ENCODE measurements at places on chromosomes 11 and 22.

DNA sequence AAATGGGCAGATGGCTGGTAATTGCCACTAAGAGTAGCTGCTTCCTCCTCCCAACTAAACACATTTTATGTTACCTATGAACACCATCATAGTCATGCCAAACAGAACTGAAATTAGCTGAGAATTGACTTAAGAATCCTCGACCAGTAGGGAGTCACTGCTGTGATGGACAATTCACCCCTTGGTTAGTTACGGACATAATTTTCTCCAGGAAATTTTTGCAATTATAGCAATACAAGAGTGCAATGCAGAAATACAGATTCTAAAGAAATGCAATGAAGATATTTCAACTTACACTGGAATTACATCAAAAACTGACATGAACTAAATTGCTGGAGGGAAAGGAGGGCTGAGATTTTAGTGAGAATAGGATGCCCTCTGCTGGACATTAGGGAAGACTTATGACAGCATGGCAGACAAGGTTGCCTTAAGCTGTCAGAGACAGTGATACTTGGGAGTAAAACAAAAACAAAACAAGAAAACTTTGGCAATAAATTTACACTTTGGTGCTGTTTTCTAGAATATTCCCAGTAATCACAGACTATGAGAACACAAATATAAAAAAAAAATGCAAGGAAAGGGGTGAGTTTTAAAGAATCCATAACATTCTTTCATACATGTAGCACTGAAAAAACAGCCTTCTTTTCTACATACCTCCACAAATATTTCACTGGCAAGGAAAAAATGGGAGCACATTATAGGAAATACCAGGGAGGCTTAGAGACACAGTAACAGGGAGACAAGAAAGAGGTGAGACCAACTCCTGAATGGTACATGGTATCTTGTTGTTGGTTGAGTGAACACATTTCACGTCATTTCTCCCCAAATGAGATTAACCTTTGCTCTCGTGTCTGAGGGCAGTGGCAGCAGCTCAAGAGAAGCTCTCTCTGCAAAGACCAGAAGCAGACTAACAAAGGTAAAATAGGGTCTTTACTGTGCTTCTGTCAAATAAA is 11.2 kb upstream of the PPP2R1B start:
- DNase-seq, result no peak

DNA sequence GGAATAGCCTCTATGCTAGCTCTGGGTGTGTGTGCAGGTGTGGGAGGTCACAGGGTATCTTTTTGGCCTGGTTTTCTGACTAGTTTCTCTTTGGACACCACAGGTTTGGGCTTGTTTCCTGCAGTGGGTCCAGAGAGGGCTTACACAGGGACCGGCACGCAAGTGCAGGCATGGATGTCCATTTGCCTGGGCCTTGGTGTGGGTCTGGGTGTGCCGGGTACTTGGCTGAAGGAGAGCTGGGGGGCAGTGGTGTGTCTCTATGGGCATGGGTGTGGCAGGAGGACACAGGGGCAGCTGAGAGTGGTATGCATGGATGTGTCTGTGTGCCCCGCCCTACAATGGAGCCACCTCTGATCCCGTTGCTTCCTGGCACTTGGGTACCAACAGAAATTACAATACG is 7.5 kb upstream of the KCNJ11 start:
- no peak for DNase-seq

DNA sequence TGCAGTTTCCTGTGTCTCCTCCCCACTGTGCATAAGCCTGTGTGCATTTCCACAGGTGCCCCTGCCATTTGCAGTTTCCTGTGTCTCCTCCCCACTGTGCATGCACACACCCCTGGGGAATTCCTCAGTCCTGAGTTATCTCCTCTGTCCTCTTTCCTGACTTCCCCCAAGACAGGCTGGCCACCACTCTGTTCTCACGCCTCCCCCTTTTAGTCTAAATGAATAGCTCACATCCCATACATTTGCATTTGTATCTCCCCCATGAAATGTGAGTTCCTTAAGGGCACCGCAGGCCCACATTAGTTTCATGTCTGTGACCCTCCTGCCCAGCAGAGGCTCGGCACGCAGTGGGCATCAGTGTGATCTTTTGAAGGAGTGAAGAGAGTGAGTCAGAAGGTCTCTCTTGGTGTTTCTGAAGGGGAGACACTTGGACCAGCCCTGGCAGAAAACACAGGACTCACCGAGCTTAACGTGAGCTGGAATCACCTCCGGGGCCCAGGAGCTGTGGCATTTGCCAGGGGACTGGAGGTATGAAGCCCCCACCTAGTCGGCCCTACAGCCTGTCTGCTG is 6.2 kb downstream of the LRRC74B start:
- no peak for DNase-seq

DNA sequence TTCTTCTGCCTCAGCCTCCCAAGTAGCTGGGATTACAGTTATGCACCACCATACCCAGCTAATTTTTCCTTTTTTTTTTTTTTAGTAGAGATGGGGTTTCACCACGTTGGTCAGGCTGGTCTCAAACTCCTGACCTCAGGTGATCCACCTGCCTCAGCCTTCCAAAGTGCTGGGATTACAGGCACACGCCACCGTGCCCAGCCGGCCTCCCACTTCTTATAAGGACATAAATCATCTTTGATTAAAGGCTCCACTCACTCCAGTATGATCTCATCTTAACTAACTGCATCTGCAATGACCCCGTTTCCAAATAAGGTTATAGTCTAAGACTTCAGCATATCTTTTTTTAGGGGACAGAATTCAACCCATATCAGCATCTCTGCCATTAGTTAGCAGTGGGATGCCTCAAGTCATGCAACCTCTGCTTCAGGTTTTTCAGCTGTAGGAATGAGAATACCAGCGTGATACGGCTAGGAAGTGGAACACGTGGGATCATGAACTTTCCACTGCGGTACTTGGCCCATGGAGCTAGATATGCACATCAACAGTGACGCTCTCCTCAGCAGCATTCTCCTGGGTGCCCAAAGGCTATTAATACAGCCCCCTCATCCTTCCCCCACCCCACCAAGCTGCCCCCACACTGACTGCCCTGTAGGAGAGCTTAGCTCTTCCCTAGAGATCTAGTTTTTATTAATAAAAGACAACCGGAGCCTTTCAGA is 41.4 kb downstream of the MCHR1 start:
- no peak for DNase-seq

GRCh38 chr11:44345781-44346180 is 35.8 kb upstream of the ALX4 start:
- no peak for DNase-seq

DNA sequence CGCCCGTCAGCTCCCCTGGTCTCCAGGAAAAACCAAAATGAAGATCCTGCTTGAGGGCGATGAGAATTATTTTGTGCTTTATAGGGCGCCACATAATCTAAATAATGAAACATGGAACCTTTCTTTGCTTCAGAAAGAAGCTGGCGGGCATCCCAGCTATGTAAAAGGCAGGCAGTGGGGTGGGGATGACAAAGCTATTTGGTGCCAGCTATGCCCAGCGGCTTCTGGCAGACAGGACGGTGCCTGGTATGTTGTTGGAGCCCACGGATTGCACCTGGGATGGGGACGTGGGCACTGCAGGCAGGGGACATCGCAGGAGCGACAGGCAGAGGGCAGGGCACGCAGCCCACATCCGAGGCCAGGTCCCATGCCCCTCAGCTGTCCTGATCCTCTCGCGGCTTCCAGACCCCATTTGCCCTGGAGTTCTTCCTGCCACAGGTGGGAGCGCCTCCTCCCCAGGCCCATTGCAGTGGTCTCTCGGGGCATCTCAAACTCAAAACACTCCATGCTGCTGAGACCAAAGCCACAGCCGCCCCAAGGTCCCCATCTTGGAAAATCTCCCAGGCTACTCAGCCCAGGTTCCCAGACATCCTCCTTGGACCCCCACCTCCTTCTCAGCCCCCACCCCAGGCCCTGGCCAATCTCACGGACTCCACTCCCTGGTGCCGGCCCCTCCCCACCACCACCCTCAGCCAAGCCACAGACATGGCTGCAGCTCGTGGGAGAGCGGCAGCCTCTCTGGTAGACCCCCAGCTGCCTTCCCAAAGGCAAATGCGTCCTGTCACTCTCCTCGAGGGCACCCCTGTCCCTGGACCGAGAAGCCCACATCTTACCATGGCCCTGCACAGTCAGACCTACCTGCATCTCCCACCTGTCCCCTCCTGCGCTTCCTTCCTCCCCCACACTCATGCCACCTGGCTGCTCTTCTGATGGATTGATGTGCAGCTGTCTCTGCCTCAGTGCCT is 45.7 kb downstream of the SHISAL1 start:
- no peak for DNase-seq
